ENCODE measurements at places on chromosomes 13 and 19.
A peak's percentile ranks its signal among the peaks of the same experiment; 100 is the strongest.

DNA sequence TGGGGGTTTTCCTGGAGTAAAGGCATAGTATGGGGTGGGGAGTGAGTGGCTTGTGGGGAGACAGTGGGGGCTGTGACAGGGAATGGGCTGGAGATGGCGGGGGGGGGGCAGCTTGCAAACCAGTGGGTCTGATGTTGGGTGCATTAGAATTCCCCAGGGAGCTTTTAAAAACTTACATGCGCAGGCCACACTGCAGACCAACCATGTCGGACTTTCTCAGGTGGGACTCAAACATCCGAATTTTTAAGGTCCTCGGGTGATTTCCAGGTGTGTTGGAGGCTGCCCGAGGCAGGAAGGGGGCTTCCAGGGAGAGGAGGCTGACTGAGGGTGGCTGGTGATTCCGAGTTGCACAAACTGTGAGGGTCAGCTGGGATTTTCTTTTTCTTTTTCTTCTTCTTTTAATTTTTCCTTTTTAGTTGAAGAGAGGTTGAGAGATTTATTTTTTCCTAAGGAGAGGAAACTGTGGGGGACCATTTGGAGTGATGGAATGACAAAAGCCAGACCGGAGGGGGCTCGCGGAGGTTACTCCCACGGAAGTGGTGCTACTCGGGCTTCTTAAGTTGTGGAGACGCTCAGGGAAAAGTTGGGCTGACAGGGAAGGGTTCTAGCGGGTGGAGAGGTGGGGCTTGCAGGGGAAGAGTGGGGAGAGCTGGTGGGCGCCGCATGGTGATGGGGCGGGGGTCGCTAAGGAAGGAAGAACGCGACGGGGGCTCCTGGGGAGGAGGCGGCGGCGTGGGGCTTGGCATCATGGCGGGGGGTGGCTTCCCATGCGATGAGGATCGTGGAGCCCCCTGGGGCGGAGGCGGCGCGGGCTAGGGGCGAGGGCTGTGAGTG is 997 bp upstream of the CACNG8 start:
- DNase-seq = no peak

DNA sequence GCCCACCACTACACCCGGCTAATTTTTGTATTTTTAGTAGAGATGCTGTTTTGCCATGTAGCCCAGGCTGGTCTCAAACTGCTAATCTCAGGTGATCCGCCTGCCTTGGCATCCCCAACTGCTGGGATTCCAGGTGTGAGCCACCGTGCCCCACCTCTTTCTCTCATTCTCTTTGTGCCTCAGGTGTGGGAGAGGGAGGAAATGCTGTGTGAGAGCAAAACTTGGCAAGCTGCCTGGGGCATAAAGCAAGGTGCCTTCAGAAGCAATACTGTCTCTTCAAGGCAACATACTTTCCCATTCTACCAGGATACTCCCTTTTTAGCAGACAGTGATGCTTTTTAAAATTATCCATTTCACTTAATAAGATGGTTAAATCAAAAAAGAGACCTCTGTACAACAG is 53.2 kb upstream of the RFC3 start:
- DNase-seq = no peak

DNA sequence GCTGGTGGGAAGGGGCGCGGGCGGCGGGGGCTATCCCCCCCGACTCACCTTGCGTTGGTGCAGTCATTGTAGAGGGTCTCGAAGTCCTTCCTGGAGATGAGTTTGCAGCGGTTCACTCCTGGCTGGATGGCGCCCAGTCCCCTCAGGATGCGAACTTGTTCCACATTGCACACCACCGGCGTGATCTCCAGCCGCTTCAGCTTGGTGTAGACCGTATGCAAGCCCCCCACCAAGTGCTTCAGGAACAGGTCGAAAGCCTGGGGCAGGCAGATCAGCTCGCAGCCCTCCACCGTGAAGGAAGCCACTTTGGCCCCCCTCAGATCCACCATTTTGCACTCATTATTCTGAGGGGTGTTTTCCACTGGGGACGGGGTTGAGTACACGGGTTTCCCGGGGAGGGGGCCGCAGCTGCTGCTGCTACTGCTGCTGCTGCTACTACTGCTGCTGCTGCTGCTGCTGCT is 1.1 kb downstream of the DACH1 start:
- DNase-seq = no peak

GRCh38 chr13:64912141-64912540 is 2318.0 kb downstream of the PCDH9 start:
- no peak for DNase-seq

- no peak for DNase-seq
Observed at GRCh38 chr13:48456546-48456945, 43.6 kb upstream of the LPAR6 start.

GRCh38 chr13:96677029-96677428 is 317.2 kb downstream of the OXGR1 start:
- no peak for DNase-seq

DNA sequence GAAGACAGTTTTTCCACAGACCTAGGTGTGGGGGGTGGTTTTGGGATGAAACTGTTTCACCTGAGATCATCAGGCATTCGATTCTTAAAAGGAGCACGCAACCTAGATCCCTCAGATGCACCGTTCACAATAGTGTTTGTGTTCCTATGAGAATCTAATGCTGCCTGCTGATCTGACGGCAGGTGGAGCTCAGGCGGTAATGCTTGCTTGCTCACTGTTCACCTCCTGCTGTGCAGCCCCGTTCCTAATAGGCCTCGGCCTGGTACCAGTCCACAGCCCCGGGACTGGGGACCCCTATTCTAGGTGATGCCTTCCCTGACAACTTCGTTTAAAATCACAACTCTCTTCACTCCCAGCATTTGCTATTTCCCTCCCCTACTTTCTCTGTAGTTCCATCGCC is 149.6 kb downstream of the IER2 start:
- DNase-seq = no peak

DNA sequence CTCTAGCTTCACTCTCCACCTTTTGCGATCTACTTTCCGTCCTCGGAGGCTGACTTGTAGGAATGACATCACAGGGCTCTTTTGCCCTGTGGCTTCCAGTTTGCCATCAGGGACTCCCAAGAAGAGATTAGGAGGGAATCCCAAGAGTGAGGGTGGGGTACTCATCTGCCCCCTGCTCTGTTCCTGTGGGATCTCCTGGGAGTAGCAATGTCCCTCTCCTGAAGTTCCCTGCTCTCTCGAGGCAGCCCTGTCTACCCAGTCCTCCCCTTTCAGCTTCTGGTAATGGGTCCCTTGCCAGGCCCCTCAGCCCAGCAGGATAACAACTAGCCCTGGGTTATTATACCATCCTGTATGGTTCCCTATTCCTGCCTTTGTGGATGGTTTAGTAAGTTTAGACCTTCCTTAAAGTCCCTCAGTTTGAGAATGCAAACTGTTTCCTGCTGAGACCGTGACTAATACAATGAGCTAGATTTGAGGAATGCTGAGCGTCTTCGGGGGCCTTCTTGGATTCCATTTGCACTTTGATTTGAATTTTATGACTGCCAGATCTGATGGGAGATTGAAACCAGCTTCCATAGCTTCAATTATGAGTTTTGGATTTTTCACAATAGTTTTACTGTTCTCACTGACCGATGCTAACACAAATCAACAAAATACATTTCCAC is 73.7 kb upstream of the IPO5 start:
- DNase-seq = no peak

GRCh38 chr19:16541526-16542044 is 652 bp downstream of the CHERP start:
- no peak for DNase-seq

- DNase-seq = no peak
Observed at GRCh38 chr13:25771641-25772478, 280.0 kb downstream of the SHISA2 start.

DNA sequence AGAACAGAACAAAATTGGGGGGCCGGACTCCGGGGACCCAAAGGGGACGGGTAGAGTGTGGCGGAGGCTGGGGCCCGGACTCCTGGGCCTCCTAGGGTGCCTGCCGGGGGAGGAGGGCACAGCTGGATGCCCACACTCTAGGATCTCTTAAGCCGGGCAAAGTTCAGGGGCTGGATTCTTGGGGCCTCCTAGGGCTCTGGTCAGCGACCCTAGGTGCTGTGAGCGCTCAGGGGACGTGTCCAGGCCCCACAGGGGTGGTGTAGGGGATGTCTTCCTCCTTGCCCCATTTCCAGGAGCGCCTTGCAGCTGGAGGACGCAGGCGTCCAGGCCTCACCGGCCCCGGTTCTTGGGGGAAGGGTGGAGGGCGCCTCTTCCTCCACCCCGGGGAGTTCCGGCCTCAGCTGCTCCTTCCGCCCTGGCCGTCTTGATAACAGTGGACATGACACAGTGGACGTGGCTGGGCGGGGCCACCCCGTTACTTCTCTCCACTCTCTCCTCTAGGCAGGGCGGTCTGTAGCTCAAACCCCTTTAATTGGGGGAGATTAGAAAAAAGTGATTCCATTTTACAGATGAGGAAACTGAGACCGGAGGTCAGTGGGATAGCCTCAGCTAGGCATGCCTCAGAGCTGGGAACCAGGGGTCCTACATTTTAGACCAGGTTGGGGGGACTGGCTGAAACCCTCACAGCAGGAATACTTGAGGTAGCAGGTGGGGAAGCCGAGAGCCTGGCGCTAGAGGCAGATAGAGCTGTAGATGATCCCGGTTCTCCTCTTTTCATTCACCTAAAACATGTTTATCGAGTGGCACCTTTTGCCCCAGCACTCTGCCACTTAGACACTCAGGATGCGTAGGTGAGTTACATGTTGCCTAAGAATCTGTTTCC is 705 bp downstream of the STXBP2 start:
- no peak for DNase-seq

- peak; percentile 39 for DNase-seq
Observed at GRCh38 chr19:53903055-53903680, 5.9 kb upstream of the CACNG7 start.

- DNase-seq = peak; percentile 92
Observed at GRCh38 chr19:58554494-58555368, at the start of gene CHMP2A. Gene CHMP2A (minus strand): TSS chr19:58555105. CDS start chr19:58554212, 893 bp downstream.

DNA sequence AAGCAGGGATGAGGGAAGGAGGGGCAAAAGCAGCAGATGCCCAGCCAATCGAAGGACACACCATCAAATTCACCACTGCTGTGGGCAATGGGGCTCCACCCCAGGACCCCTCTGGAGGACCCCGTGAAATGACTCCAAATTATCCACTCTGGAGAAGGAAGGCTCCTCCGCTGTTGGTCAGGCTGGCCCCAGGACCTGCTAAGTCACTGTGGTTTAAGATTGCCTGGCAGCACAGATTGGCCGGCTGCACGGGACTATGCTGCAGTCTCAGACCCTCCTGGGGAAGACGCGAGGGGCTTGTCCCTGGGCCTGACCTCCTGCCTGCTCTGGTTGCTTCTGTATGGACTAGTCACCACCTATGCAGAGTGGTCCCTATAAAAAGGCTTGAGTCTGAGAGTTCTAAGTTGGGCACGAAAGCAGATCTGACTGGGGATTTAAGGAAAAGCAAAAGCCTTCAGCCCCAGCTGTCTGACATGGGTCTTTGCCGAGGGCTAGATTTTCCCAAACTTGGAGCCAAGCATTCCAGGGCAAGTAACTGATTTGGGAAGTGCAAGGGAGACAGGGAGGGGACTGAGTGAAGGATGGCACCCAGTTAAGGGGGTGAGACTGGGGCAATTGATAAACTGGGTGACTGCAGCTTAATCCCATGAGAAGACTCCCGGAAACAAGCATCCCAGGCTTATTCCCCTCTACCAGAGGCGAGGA is 91.7 kb downstream of the TSHZ3 start:
- no peak for DNase-seq

GRCh38 chr13:80666782-80667552 is 326.0 kb upstream of the SPRY2 start:
- no peak for DNase-seq

DNA sequence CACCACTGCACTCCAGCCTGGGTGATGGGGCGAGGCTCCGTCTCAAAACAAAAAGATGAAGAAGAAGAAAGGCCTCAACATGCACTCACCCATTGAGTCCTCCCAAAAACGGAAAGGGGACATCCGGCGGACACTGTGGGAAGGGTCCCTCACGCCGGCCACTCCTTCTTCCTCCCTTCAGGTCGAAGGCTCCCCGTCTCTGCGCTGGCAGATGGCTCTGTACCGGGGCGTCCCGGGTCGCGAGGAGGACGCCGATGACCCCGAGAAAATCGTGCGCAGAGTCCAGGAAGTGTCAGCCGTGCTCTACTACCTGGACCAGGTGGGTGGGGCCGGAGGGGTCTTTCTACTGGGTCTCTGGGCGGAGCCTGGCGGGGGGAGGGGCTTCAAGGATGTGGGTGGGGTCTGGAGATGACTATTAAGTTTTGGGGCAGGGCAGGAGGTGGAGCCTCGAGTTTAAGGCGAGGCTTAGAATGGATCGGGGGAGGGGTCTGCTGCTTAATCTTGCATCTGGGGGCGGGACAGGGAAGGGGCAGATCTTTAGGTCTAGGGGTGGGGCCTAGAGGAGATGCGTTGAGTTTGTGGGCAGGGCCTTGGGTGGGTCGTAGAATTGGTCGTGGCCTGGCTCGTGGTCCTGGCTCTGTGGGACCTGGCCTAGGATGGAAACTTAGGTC is 90.2 kb downstream of the MAP4K1 start:
- no peak for DNase-seq

DNA sequence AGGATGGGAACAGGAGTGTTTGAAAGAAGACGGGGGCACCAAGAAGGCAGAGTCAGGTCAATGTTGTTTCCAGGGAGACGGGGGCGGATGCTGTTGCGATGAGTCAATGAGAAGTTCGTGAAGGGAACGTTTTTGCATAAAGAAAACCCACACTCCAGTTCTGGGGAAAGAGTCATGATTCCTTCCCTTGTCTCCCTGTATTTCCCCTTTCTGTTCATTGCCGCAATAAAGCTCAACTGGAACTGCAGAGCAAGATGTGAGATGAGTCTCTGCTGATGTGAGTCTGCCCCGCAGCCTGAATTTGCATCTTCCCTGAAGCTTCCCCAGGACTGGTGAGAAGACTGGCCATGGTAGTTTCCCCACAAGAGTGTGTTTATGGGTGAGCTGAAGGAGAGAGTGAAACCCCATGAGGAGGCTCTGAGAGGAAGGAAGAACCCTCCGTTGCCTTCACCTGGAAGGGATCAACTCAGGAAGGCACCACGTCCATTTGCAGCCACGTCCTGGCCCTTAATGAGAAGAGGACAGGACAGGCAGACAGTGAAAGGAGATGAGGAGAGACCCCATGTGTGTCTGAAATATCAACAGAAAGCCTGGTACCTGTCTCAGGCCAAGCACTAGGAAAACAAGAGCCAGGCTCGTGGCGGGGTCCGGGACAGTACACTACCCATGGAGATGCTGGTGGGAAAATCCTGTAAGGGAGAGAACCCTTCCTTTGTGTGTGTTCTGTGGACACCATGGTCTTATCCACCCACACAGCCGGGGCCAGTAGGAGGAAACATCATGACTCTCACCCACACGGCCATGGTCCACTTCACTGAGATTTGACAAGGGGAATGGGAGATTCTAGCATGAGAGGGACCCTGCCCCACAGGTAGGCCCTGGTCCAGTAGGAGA is 13.7 kb downstream of the LILRA1 start:
- no peak for DNase-seq
